ENCODE measurements at places on chromosomes 6 and 20.
A peak's percentile ranks its signal among the peaks of the same experiment; 100 is the strongest.

DNA sequence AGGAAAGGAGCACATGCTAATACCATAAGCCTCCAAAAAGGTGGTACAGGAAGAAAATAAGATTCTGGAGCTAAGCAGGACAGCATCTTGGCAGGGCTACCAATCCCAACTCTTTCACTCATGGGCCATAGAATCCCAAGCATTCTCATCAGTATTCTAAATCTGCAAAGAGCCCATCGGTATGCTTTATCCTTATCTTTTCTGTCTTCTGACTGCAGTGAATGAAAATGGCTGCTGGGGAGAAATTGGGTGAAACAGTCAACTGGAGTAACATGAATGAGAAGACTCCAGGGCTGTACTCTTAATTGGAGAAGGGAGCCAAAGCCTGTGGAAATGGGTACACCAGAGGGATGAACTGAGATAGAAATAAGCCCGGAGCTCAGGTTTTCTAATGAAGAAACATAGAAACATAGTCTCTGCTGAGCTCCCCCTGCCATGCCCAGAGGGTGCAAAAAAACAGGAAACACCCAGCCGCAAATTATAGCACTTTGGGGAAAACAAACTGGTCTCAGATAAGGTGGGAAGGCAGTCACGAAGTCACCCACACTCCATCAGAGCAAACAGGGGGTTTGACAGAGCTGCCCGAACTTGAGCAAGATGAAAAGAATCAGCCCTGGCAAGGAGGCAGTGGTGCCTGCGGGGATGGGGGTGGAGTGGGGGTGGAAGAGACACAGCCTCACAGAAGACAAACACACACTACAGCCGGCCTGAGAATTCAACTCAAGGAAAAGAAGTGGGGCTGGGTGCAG is 35.4 kb upstream of the E2F3 start:
- DNase-seq, result peak; percentile 27

DNA sequence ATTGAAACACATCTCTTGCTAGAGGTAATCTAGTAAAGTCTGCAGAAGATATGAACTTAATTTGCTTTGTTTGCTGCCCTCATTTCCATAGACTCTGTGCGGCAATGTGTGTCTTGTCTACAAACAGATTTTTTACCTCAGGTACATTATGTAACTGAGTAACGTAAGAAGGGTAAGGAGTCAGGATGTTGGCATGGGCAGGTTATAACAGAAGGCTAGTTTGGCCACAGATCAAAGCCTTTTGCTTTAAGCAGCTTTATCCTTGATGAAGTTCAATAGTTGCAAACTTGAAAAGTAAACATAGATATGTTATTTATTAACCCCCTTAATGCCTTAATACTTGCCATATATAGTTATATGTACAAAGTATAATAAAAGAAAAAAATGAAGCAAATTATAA is 391.6 kb upstream of the FKBP1C start:
- DNase-seq, result no peak

GRCh38 chr6:130927305-130927704 is 100.1 kb downstream of the SMLR1 start:
- DNase-seq, result no peak

DNA sequence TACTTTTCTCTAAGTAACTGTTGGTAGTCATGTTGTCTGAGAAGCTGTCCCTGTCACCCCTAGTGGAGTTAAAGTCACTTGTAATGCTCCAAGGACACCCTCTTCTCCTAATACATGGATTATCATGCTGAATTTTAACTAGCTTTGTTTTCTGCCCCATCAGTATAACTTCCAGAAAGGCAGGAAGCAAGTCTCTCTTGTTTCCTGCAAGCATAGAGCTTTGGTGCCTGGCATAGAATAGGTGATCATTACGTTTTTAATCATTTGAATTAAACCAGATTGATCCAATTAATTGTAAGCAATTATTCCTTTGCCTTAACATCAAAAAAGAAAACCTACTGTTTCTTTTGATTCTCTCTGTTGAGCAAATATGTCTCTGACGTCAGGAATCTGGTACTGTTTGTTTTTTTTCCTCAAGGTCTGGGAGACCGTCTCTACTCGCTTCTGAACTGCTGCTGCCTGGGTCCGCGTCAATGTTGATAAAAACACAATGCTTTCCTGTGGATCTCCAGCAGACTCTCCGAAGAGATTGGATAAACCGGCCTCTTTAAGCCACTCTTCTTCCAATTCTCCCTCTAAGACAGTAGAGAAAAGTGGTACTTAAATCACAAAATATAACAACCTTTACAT is 71.8 kb downstream of the ARHGAP18 start:
- no peak for DNase-seq

DNA sequence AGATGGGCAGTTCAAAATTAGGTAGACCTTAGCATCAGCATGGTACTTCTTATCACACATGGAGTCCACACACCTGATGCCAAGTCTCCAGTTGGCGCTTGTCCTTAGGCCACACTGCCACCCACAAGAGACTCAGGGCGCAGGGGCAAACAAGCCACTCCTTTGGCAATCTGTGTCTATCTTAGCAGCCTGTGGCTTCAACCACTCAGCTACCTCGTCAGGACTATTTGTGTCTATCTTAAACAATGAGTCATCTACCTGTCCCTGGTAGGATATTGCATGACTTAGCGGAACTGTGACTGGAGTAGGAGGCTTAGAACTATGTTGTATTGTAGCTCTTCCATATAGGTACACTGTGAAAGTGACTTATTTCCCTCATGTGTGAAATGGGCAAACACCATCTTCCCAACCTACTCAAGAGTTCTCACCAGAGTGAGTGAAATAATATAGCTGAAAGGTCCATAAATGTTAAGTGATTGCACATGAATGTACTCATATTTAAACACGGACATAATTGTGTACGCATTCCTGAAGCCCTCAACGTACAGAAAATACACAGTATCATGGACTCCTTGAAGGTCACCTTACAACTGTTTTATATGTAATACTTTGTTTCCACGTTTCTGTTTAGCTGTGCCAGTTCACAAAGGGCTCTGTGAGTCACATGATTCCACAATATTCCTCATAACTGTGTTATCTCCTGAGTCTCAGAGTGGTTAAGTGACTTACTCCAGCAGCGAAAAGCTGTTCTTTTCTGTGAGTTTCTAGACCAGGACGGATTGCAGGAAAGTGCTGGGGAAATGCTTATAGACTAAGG is 1.6 kb downstream of the TRIM27 start:
- DNase-seq, result no peak

DNA sequence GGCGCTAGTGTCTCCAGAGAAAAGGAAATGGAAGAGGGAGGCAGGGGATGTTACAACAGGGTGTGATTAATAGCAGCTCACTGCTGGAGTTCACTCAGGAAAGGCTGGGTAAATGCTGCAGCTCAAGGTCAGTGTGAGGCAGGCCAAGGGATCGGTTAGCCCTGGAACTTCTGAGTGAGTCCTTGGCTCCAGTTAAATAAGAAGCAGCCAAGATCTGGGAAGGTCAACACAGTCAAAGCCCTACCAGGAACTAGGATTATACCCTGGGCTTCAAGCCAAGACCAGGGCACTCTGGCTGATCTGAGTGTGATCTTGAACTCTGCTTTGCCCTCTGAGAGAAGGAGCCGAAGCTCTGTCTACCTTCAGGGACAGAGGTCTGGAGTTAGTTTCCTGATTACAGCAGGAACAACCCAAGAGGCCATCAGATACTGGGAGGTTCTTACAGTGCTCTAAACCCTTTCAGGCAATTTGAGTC is 44.3 kb downstream of the TPD52L1 start:
- DNase-seq, result peak; percentile 60

DNA sequence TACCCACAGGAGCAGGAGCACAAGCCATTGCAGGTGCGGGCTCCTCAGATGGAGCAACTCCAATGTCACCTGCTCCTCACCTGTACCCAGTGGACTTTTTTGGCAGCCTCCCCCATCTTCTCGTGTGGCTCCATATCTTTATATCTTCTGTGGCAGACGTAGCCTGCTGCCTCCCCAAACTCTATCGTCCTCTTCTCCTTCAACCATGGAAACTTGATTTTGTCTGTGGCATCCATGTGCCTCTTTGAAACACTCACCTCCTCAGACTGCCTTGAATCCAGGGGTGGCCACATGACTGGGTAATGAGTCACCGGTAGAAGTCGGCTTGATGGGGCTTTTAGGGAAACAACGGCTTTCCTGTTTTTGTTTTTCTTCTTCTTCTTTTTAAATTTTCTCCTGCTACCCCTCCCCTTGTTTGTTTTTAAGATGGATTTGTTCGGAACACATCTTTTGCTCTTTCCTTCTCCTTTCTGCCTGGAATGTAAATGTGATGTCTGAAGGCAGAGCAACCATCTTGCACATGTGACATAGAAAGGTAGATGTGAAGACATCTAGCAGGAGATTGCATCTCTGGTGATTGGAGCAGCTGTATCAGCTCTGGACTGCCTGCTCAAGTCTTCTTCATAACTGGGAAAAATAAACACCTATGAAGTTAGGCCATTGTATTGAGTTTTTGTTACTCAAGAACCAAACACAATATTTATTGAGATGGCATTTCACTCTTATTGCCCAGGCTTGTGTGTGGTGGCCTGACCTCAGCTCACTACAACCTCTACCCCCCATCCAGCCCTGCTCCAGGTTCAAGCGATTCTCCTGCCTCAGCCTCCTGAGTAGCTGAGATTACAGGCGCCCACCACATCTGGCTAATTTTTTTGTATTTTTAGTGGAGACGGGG is 69.9 kb upstream of the DDR1 start:
- peak; percentile 32 for DNase-seq
